ENCODE measurements at places on chromosomes 12 and 14.

- no peak for DNase-seq
Measured at GRCh38 chr14:24059841-24060388, 8.1 kb downstream of the CARMIL3 start.

- DNase-seq, result no peak
Measured at GRCh38 chr12:113863455-113863845, 102.7 kb downstream of the RBM19 start.

DNA sequence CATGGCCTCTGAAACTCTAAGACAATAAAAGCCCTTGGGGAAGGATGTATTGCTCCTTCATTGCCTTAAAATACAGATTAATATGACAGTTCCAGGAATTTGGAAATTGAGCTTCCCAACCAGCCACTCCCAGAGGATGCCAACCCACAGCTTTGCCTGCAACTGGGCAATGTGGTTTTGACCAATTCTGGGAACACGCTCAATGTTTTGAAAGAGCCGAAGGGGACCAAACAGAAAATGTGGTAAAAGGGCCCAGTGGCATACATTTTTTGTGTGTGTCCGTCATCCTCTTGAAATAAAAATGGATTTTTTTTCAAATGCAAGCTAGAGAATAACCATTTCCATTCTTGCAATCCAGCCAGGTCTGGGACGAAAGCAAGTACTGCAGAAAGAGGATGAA is 88.3 kb upstream of the PLEKHG7 start:
- DNase-seq, result no peak

- DNase-seq, result peak; percentile 72
Measured at GRCh38 chr12:49636979-49637755, 13.8 kb downstream of the PRPF40B start.

DNA sequence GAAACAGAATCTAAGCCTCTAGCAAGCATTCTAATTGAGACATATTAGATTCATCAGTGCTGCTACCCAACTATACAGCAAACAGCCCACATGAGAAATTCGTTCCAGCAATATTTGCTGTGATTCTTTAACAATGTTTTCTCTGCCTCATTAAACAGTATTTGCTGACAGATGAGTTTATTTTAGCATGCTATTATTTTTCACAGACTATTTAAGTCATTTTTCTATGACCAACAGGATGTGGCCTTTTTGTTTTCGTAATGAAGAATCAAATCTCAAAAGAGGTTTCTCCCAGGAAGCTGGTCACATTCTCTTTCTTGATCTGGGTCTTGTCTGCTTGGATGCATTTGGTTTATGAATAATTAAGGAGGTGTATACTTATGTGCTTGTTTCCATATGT is 23.2 kb upstream of the SERPINA12 start:
- DNase-seq, result no peak

DNA sequence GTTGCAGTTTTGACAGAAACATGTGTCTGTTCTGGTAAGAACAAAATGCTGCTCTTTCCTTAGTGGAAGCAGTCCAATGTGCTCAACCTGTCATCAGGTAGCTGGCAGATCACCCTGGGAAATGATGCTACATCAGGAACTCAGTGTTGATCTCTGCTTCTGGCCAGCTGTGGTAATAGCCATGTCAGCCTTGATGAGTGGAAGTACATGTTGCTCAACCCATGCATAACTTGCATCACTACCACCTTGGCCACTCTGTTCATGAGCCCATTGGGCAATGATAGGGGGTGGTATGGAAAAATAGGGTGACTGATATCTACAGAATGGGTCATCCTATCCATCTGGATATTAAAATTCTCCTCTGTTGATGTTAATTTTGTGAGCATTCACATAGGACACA is 411.0 kb downstream of the C12orf50 start:
- no peak for DNase-seq

GRCh38 chr12:48001505-48002413 is 2.5 kb downstream of the COL2A1 start:
- peak; percentile 90 for DNase-seq

GRCh38 chr14:91606851-91607250 is 96.7 kb upstream of the PPP4R3A start:
- no peak for DNase-seq

Measured in neural progenitor cell (in vitro differentiated cells).